Psoas muscle (tissue), 8 donors: ENCODE measurements at places on chromosomes 4 and X.

DNA sequence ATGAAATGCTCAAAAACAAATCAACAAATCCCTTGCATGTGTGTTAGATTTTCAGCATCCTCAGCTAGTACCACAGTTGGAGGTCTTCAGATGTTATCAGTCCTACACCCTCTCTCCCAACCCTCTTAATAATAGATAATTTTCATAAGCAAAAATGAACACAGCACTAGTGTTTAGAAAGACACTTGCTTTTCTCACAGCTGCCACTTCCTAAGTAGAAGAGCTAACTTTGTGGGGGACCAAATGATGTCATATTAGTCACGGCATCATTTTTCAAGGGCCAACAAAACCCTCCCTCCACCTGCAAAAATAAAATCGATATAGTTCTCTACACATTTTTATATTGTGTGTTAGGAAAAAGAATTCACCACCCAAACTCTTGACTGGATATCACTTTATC, 163.5 kb upstream of the GYPA start:
- no peak for DNase-seq

- no peak for DNase-seq
Observed at GRCh38 chr4:98571161-98571786, 87.1 kb downstream of the TSPAN5 start.

DNA sequence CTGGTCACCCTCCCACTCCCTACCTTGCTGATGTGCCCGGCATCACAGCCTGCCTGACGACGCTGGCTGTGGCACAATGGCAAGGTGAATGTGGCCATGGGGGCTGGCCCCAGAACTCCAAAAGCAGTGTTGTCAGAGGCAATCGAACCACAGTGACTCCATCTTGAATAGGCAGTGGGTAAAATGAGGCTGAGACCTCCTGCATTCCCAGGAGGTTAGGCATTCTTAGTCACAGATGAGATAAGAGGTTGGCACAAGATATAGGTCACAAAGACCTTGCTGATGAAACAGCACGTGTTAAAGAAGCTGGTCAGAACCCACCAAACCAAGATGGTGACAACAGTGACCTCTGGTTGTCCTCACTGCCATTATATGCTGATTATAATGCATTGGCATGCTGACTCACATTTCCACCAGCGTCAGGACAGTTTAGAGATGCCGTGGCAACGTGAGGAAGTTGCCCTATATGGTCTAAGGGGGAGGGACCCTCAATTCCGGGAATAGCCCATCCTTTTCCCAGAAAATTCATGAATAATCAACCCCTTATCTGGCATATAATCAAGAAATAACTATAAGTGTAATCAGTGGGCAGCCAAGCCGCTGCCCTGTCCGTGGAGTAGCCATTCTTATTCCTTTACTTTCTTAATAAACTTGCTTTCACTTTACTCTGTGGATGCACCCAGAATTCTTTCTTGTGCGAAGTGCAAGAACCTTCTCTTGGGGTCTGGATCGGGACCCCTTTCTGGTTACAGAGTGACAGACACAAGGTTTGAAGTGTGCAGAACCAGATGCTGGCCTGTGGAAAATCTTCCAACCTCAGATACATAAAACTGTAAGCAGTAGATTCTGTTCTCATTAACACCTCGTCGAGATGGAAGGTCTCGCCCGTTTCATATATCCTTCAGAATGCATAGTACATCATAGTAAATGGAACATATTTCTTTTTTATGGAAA, 26.8 kb upstream of the CLDN24 start:
- DNase-seq = no peak

DNA sequence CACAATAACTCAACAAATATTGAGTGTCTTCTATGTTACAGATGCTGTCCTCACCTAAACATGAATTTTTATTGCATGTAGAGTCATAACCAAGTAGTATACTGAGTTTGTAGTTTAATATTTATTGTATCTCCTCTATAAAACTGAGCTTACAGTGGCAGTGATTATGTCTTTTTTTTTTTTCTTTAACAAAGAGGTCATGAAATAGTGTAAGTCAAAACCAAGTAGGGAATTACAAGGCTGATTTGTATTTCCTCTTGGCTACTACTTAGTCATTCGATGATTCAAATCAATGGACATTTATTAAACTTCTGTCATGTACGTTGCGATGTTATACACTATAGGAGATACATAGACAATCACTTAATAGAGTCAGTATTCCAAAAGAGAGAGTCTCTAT, 48.4 kb downstream of the IL15 start:
- DNase-seq = no peak

DNA sequence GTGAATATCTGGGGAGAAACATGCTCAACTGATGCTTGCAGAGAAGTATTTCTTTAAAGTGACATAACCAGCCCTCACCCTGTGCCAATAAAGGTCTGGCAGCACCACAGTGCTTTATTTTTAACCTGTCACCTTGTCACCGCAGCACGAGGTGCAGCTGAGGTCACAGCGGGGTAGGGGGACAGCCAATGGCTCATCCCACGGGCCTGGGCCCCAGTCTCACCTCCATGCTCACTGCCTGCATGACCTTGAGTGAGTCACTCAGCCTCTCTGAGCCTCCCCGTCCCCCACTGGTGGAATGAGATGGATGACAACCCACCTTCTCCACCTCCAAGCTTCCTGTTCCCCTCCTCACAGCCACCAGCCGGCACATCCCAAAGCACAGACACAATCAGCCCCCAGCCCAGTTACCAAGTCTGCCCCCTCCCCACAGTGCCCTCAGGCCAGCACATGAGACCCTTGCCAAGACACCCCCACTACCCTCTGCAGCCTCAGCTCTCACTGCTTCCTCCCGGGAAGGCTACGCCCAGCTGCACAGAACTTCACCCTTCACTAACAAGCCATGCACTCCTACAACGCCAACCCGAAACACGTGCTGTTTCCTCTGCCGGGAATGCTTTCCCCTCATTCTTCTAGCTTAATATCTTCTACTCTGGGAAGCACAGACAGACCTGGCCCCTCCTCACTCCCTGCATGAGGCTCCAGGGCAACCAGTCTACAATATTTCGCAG, 24.9 kb upstream of the MAN2B2 start:
- DNase-seq = peak; percentile 36

- DNase-seq = no peak
Observed at GRCh38 chr4:174255786-174256185, 27.7 kb downstream of the FBXO8 start.

DNA sequence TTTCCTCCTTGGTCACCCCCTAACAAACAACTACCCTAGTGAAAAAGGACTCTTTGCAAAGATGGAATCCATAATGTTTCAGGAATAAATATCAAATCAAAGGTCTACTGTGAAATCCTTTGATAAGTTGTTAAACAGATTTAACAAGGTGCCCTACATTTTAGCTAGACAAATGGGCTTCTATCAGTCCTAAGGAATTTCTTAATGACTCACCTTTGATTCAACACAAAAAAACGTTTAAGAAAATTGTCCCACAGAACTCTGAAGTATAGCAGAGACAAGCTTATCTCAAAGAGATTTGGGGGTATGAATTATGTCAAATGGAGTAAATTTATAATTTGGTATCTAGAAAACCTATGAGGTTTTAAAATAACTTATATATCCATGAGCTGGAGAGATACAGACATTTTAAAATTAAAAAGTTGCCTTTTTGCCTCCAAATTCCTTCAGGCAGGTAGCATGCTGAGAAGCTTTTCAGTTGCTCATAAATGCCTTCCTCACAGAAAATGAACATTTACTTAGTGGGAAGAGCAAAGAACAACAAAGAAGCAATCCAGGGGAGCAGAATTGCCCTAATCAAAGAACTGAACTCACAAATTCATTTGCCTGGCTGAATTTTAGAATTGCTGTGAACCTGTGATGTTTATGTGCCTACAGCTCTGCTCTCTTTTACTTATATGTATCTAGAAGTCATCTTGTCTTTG, 649.3 kb downstream of the STPG2 start:
- DNase-seq = no peak
